ENCODE measurements at places on chromosomes 6 and 20.

DNA sequence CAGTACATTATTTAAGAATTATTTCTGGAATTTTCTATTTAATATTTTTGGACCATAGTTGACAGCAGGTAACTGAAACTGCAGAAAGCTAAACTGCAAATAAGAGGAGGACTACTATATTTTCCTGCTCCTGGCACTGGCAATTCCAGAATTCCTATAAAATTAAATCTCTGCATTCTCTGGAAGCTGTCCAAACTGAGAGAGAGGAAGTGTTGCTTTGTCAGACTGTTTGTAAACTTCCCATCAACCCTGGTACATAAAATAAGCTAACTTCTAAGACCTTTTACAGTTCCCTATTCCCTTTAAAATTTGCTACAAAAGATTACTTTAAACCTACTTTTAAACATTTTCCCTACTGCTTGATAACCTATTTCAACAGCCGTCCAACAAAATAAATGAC lies 196.1 kb upstream of the RUNX2 start:
- DNase-seq: no peak

- no peak for DNase-seq
Measured at GRCh38 chr20:38296433-38296832, 7.5 kb upstream of the BPI start.

DNA sequence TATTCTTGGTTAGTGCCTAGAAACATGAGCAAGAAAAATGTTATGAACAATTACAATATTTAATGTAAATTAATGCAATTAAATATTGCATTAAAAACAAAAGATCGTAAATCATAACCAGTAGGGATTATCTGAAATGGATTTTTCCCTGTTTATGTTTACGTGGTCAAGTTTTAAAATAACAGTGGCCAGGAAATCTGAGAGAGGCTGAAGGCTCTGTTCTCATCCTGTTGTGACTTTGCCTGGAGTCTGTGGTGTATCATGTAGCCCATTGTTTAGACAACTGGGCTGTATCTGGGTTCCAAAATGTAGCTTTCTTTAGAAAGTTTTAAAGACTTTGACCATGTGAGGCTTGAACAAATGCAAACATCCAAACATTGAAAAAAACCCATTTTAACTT lies 2.4 kb downstream of the MYO6 start:
- no peak for DNase-seq

GRCh38 chr6:31797588-31797987 lies 2.0 kb upstream of the VARS1 start:
- no peak for DNase-seq

DNA sequence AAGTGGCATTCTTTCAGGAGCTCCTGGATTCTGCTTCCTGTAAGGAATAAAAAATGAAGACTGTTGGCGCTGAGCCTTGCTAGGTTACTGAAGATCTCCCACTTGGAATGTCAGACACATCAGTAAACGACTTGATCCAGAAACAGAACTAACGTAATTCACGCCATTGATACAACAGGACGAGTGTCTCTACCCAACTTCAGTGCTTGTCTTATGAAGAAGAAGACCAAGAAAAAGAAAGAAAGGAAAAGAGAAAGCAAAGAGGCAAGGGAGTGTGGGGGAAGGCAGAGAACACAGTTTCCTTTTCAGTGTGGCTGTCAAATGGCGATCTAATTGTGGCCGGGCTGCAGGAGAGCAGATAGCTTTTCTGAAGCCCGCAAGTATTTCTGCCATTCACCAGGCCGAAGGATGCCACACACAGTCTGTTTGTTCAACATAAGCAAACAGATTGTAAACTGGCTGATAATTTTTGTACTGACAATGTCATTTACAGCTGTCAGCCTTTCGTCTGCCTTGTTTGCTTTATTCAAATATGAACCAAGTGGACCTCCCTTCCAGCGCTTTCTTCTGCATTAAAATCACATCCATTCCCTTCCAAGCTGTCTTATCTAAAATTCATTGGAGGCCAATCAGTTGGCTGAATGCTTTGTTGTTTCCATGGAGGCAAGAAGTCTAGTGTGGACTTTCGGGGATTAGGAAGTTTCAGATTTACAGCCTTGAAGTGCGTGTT lies 180.6 kb downstream of the FOXA2 start:
- DNase-seq: no peak

GRCh38 chr6:100261486-100261885 lies 203.2 kb downstream of the SIM1 start:
- no peak for DNase-seq

- DNase-seq: no peak
Measured at GRCh38 chr6:31794866-31795615, 511 bp downstream of the VARS1 start.

- no peak for DNase-seq
Measured at GRCh38 chr6:125804264-125804663, 13.5 kb downstream of the NCOA7 start.

DNA sequence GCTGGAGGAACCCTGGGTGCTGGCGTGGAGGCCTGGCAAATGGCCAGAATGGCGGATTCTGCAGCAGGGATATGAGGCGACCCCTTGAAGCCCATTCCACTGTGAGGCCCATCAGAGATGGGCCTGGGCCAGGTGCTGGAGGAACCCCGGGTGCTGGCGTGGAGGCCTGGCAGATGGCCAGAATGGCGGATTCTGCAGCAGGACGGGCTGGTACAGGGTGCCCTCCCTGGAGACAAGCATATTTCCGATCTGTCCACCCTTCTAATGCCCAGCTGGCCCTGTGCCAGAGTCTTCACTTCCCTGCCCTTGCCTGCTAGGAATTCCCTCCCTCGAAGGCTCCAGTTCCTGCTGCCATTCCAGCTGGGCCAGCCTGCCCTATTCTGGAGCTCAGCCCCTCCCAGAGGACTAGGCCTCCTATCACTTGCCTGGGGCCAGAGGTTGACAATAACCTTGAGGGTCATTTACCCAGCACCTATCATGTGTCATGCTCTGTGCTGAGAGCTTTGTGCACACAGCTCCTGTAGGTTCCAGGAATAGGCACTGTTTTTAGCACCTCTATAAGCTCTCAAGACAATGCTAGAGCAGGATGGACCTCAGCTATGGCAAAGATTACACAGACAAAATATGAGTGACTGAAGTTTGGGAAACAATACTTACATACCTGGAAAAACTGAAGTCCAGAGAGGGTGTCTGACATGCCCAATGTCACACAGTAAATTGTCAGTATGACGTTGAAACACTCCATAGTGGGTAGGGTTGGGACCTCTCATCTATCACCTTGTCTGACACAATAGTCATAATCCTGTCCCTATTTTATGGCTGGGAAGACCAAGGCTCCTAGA lies 21.4 kb downstream of the SUN5 start:
- no peak for DNase-seq

GRCh38 chr6:150711584-150712504 lies 112.2 kb downstream of the PLEKHG1 start:
- no peak for DNase-seq

DNA sequence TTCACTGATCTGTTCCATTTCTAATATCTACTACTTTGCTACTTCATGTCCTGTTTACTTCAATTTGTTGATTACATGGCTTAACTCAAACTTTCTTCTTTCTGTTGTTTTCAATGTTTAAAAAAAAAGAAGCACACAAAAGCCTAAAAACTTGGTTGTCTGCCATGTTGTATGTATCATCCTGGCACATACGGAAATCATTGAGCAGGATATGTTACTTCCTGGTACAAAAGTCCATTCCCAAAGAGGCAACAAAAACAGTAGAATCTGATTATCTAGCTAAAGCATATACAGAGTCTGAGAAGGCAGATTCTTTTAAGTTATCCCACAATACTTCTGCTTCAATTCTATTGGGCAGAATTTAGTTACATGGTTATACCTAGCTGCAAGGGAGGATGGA lies 14.5 kb upstream of the COL12A1 start:
- DNase-seq: no peak

DNA sequence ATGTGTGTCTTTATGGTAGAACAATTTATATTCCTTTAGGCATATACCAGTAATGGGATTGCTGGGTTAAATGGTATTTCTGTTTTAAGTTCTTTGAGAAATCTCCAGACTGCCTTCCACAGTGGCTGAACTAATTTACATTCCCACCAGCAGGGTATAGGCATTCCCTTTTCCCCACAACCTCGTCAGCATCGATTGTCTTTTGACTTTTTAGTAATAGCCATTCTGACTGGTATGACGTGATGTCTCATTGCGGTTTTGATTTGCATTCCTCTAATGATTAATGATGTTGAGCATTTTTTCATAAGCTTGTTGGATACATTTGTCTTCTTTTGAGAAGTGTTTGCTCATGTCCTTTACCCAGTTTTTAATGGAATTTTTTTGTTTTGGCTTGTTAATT lies 5.3 kb upstream of the TASP1 start:
- no peak for DNase-seq

DNA sequence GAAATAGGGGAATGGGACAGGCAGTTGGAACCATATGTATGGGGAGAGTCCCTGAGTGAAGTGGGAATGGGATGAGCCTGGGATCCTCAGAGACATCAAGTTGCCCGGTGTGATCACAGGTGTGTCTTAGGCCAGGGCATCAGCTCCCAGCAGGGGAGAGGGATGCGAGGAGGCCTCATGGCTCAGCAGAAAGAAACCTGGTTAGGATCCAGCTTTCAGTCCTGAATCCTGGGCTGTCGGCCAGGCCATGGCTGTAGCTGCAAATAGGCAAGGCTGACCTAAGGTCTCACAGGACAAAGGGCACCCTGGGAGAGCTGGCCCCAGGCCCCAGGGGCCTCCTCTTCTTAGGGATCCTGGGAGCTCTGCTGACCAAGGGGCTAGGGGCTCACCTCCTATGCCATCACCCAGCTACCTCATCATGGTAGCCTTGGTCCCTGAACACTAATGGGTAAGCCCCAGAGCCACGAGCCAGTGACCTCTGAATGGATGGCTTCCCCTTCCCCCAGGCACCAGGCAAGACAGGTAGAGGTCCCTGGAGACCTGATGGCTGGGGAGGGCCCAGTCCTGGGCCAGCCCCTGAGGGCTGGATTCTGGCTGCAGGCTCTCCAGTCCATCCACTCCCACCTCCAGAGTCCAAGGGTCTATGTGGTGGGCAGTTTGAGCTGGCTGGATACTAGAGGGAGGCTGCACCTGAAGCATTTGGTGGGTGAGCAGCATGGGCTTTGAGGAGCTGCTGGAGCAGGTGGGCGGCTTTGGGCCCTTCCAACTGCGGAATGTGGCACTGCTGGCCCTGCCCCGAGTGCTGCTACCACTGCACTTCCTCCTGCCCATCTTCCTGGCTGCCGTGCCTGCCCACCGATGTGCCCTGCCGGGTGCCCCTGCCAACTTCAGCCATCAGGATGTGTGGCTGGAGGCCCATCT lies at the start of gene SLC22A7:
TSS of gene SLC22A7 (plus strand) at position 617 of the 921 bp plus-strand sequence. CDS start at position 716, 99 bp downstream.
- no peak for DNase-seq

DNA sequence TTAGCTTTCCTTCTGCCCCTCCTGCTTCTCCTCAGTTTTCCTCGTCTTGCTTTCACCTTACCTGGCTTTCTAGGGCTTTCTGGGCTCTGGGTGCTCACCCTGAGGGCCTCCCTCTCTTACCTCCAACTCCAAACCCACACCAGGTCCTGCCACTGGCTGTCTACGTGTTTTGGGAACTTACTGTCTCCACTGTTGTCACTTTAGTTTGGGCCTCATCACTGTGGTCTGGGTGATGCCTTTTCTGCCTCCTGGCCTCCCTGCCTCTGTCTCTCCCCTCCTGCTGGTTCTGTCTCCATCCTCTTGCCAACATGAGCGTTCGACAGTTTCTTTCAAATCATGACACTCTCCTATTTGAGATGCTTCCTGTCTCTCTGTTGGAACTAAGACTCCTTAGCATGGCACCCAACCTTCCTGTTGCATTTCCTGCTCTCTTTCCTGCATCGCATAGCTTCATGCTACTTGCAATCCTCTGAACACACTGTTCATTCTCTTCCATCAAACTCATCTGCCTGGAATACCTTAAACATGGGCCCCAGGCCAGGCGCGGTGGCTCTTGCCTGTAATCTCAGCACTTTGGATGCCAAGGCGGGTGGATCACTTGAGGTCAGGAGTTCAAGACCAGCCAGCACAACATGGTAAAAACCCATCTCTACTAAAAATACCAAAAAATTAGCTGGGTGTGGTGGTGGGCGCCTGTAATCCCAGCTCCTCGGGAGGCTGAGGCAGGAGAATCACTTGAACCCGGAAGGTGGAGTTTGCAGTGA lies 5.5 kb downstream of the CD40 start:
- DNase-seq: no peak

DNA sequence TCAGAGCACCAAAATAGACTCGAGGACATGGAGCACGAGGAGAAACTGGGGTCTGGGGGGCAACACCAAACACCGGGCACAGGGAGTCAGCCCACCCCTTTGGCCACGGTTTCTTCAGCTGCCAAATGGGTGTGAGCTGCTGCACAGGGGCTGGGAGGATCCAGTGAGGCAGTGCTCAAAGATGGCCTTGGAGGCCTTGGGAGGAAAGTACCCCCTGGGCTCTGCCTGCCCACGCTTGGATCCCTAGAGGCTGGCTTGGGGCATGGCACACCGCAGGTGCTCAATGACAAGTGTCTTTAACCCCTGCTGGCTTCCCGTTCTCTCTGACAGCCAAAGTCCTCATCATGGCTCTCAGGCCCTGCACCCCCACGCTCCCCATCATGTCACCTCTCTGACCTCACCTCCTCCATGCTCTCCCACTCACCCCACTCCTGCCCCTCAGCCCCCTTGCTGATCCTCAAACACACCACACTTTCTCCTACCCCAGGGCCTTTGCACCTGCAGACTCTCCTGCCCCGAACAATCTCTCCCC lies 190.3 kb downstream of the ANKRD60 start:
- no peak for DNase-seq

DNA sequence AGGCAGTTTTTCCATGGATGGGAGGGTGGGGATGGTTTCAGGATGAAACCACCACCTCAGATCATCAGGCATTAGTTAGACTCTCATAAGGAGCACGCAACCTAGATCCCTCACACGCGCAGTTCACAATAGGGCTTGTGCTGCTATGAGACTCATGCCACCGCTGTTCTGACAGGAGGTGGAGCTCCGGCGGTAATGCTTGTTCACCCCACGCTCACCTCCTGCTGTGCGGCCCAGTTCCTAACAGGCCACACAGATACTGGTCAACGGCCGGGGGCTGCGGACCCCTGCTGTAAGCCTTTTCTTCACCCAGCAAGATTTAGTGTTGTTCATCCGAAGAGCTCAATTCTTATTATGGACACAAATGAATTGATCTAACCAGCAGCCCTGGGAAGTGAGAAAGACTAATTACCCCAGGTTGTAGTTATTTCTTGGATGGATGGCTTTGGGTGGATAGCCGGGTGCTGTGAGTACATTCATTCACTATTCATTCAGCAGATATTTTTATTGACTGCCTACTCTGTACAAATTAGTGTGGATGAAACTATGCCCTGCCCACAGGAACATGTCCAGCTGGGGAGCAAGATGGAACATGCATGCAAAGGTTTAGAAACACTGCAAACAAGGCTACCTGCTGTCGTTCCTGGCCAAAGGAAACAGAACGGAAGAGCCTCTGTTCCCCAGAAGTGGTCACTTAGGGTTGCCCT lies 57.2 kb downstream of the RIOK1 start:
- DNase-seq: no peak

DNA sequence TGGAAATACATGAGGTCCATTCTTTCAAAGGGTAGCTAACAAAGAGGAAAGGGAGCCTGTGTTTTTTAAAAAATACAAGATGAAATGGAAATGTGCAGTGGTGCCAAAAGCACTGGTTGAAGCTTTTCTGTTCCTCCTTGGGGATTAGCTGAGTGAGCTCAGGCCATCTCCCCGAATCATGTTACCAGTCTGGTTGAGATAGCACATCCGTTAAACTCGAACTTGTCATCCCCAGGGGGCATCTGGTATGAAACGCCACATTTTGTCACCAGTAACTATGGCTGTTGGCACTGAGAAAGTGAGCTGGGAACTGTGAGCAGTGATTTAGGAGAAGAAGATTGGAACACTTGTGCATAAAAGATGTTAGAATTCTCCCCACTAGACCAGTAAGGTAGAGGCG lies 196.2 kb downstream of the SAMD5 start:
- DNase-seq: no peak

- DNase-seq: no peak
Measured at GRCh38 chr6:27908017-27908416, 4.2 kb downstream of the OR2B2 start.
